ENCODE measurements at places on chromosomes 16 and 17.
A peak's percentile ranks its signal among the peaks of the same experiment; 100 is the strongest.

DNA sequence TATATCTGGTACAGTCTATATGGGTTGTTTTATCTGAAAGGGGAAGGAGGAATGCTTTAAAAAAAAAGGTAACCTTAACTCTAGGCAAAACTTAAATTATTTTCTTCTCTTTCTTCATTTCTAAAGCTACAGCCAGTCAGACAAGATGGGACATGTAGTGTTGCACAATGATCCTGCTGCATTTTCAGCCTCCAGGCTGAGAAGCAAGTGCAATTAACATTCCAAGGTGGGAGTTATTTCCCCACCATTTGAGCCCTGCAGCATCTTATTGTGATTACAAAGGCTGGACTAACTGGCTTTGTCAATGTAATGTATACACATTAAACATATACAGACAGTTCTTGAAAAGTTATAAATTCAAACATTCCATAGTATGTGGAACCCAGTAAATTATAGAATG, 22.6 kb upstream of the NF1 start:
- DNase-seq: peak; percentile 79

- DNase-seq: peak; percentile 94
Observed at GRCh38 chr17:42980274-42980765, at the start of gene RUNDC1. RUNDC1 (plus strand) TSS chr17:42980565; CDS start chr17:42980577, 12 bp downstream.

- DNase-seq: no peak
Observed at GRCh38 chr17:55289106-55289446, 24.3 kb downstream of the HLF start.

DNA sequence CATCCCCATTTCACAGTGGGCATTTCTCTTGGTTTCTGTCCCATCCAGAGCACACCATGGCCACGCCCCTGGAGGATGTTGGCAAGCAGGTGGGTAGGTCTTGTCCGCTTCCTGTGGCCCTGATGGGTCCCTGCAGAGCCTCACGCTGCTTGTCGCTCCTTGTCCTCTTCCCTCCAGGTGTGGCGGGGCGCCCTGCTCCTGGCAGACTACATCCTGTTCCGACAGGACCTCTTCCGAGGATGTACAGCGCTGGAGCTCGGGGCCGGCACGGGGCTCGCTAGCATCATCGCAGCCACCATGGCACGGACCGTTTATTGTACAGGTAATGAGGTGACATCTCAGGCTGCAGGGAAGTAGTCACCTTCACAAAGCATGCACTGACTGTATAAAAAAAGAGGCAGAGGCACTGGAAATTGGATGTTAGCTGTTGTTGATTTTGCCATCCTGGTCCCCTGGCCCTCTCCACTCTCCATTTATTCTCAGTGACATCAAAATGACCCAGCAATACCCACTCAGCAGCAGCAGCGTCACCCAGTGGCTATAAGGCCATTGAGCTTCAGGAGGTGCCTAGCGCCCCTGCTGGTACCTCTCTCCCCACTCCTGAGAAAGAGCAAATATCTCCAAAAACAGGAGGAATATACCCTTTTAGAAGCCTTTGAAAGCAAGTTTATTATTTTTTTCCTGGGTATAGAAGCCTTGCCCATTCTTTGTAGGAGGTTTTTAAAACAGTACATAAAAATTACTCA, 13.7 kb downstream of the METTL22 start:
- no peak for DNase-seq

Data from HTR-8/SVneo (cell line).